ENCODE measurements at places on chromosomes 5 and 9.

- DNase-seq = no peak
Measured at GRCh38 chr5:43433382-43433781, 21.2 kb upstream of the CCL28 start.

DNA sequence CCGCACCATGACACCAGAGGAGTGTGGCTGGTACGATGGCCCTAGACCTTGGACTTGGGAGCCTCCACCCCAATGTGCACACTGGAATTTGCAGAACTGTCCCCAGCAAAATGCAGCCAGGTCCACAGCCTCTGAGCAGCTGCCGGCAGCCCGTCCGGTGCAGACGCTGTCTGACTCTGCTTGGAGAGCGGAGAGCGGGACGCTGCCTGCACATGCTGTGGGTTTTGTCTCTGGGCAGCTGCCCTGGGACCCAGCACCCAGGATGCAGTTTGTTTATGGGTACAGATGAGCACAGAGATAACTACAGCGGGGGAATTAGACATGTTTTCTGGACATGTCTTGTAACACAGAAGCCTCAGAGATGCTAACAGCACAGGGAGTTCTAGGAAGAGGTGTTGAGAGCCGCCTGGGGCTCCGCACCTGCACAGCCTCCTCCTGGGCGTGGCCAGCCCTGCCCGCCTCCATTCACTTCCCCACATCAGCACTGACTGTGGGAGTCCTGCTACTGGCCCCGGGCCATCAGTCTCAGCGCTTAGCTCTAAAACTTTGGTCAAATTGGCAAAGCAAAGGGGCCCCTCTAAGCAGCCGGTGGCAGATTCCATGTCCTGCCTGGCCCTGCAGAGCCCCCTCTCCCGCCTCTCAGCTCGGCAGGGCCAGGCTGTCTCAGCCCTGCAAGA lies 159.6 kb downstream of the IRX2 start:
- no peak for DNase-seq

GRCh38 chr9:92666236-92666635 lies 3.7 kb downstream of the IPPK start:
- DNase-seq = no peak

DNA sequence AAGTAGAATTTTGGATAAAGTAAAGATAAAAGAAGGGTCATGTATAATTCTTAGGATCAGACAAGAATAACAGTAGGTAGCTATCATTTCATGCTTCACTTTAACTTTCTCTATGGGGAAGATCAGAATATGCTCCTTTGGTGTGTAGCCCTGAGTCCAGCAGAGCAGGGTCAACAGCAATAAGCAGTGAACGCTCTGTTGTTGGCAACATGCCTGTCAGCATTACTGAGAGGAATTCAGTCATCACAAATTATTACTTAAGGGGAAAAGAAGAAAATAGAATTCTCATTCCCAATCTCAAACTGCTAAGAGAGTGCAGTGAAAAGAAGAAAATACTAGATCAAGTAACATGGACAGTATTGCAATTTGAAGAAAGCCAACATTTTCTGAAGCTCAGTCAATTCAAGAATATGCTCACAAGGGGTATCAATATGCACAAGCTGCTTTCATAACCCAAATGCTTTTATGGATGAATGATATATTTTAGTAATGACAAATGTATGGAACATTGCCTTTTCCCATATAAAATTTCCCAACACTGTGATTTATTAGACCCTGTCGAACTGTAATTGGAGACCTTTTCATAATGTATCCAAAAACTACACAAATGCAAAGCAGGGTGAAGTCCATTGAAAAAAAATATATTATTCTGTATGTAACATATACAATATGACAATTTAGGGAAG lies 1359.4 kb downstream of the EFNA5 start:
- no peak for DNase-seq

DNA sequence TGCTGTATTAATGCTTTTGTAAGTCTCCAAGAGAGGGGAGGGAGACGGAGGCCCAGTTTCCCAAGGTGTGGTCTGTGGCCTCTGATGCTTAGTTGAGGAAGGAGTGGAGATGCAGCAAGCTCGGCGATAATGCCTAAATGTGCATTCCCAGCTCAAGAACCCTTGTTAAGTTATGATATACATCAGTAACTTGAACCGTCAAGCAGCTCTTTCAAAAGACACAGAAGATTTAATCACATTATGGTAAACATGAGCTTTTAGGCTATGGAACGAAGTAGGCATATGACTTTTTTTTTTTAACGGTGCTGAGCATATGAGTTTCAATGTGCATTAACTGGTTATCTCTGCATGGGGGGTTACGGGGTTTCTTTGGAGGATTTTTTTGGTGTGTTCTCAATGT lies 22.3 kb upstream of the GLE1 start:
- DNase-seq = no peak

Data from Caco-2 (cell line).